ENCODE measurements at places on chromosomes 7 and 10. TPM values are rescaled to one million over a fixed set of nuclear protein-coding genes. Genes with fewer than 3 reads are reported as not detected.

CTAGE4 gene
- total RNA-seq, result 0.35 TPM

ANKRD30A gene
- not detected for total RNA-seq

RTKN2 gene
- 0.23 TPM for total RNA-seq

SPDYE2 gene
- total RNA-seq, result 0.12 TPM

GRIFIN gene
- total RNA-seq, result not detected

TMEM225B gene
- total RNA-seq, result 1.2 TPM

PDE6C gene
- not detected for total RNA-seq

CFAP69 gene
- total RNA-seq, result 19.4 TPM

ZNF518A gene
- 7.4 TPM for total RNA-seq

FEZF1 gene
- total RNA-seq, result not detected

ELFN1 gene
- 0.08 TPM for total RNA-seq

METTL27 gene
- 1.1 TPM for total RNA-seq

ACTL6B gene
- not detected for total RNA-seq

ASAH2 gene
- total RNA-seq, result 1.1 TPM

TYSND1 gene
- total RNA-seq, result 4.4 TPM

GIMAP5 gene
- 0.08 TPM for total RNA-seq

LUC7L2 gene
- total RNA-seq, result 30.0 TPM

CPA1 gene
- total RNA-seq, result 0.35 TPM

LIPM gene
- not detected for total RNA-seq

C10orf53 gene
- not detected for total RNA-seq

GNGT1 gene
- not detected for total RNA-seq

CYP51A1 gene
- 83.8 TPM for total RNA-seq

GPNMB gene
- total RNA-seq, result 507 TPM

C7orf57 gene
- total RNA-seq, result not detected

PTN gene
- 9.3 TPM for total RNA-seq

GUSB gene
- 28.4 TPM for total RNA-seq

GBX1 gene
- total RNA-seq, result not detected

TAS2R41 gene
- not detected for total RNA-seq

GNB2 gene
- total RNA-seq, result 65.9 TPM

AGR2 gene
- total RNA-seq, result not detected

CLEC2L gene
- total RNA-seq, result not detected

AP1S1 gene
- 180 TPM for total RNA-seq

CALY gene
- not detected for total RNA-seq

ST8SIA6 gene
- 0.15 TPM for total RNA-seq

SPAM1 gene
- not detected for total RNA-seq

CFAP70 gene
- 0.94 TPM for total RNA-seq

ITIH5 gene
- total RNA-seq, result 0.08 TPM

Data from smooth muscle cell of the coronary artery (primary cell).